Testis (tissue), 5 donors: ENCODE measurements at places on chromosomes 12 and 14. TPM values are rescaled to one million over a fixed set of nuclear protein-coding genes. Genes with fewer than 3 reads are reported as not detected.

GRCh38 chr12:79691511-79692248 is 916 bp upstream of the PAWR start:
- no peak for DNase-seq

PMCH gene
- not detected for total RNA-seq

- no peak for DNase-seq
Measured at GRCh38 chr14:78974691-78975090, 804.5 kb downstream of the NRXN3 start.

NKX2-1 gene
- total RNA-seq: 0.79 TPM

GRCh38 chr12:23098517-23098916 is 473.5 kb downstream of the ETNK1 start:
- no peak for DNase-seq

DNA sequence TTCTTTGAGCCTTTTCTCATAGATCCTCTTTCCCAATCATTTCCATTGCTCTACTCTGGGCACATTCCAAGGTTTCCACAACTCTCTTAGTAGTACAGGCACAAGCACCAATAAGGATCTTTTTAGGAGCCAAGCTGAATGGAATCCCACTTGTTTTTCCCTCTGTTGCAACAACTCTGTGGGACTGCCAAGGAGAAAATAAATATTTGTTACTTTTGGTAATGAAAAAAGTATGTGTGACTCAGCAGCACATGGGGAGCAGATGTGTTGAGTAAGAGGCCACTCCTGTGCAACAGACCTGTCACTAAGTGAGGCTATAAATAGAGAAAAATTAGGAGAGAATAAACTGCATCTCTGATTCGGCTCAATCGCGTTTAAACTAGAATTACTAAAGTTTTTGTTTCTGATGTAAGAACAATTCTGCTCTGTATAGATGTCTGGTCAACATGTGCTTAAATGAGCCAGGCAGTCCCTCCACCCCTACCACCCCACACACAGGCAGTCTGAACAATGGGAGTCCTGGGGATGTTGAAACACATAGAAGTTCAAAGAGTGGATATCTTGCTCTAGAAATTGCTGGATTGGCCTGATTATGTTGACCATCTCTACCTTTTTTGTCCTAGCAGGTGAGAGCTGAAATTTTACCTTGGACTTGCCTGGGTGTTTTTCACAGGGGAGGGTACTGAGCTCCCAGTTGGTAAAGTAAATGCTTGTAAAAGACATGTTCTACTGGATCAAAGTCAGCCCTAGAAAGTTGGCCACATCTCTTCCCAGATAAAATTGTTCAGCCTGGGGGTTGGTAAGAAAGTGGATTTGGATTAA is 244.3 kb upstream of the NOVA1 start:
- peak; percentile 66 for DNase-seq

BATF gene
- 2.9 TPM for total RNA-seq
